NCI-H1436 treated with DMSO at 0.1 percent for 48 hours (cell line): ENCODE measurements at places on chromosomes 11 and 22.

DNA sequence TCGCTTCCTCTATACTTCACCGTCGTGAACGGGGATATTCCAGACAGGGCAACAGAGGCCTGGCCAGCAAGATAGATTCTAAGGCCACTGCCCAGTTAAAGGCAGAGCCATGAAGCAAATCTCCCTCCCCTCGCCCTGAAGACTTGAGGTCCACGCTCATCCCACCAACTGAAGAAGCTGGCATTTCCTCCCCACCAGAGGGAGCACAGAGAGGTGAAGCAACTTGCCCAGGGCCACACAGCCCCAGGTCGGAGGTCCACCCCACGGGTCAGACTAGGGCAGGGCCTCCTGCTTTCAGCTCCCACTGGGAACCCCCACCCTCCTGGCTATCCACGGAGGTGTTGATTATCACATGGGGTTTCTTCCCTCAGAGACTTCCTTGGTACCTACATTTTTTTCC, 27.4 kb downstream of the MN1 start:
- no peak for DNase-seq

GRCh38 chr22:28958611-28959010, 75.2 kb downstream of the ZNRF3 start:
- no peak for DNase-seq

- no peak for DNase-seq
Observed at GRCh38 chr22:44608597-44609399, 93.2 kb upstream of the PRR5 start.

DNA sequence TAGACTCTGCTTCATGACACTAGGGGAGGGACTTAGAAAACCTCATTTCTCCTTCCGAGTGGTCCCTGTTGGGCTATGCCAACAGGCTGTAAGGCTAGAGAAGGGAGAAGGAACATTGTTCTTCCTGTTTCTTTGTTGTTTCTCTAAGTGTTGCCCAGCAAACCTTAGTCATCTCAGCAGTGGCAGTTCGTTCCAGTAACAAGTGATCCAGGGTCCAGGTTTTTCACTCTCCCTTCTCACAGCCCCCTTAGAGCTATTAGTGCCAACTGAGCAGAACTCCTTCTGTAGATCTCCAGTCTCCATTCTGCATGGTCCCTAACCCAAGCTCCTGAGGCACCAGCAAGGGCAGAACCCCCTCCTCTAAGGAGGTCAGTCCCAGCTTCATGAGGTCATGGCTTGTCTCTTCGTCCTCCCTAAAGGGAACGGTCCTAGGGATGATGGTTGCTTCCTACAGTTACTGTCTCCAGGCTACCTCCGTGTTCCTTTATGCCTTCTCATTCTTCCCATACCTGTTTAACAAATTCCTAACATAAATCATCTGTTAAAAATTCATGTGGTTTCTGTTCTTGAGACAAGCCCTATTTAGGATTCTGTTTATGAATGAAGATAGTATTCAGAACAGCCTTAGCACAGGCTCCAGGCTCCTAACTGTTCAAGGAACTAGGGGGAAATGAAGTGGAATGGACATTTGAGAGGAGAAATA, 168.6 kb upstream of the UBASH3B start:
- DNase-seq = no peak

DNA sequence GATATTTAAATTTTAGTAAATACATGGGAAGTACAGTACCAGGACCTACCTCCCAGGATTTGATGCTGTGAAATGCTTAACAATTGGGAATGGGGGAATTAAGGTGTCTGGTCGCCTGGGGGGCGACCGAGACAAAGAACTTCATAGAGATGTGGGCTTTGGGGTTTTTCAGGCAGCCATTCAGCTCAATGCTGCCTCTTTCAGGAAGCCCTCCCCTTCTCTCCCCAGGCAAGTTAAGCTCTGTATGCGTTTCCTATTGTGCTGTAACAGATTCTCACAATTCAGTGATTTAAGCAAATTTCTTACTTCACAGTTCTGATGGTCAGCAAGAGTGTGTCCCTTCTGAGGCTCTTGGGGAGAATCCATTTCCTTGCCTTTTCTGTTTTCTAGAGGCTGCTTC, 53.8 kb downstream of the KIAA1671 start:
- DNase-seq = no peak

- no peak for DNase-seq
Observed at GRCh38 chr22:38032681-38033521, 24.3 kb upstream of the PICK1 start.

DNA sequence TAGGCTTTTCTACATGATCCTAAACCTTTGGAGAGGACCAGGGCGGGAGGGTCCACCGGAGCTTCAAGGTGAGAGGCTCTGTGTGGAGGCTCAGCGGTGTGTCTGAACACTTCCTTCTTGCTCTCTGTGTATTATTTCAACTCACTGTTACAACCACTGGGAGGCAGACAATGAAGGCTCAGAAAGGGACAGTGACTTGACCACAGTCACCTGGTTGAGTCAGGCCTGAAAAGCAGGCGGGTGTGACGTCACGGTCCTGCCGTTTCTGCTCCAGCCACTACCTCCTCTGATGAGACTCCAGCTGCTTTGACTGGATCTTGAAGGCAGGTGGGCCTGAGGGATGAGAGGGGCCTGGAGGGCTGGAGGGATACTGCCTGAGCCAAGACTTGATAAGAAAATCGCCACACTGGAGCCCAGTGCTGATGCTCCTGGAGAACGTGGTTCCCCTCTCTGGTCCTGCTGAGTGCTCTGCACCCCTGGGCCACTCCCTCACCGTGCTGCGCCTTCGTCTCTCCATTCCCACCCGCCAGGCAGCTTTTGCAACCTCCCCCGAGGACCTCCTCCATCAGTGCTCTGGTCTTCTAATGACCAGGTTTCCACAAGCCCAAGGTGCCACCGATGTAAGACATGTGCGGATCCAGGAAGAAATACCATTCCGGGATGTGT, 27.9 kb downstream of the KCNC1 start:
- no peak for DNase-seq

- DNase-seq = no peak
Observed at GRCh38 chr11:3683039-3683438, 11.9 kb upstream of the CHRNA10 start.

DNA sequence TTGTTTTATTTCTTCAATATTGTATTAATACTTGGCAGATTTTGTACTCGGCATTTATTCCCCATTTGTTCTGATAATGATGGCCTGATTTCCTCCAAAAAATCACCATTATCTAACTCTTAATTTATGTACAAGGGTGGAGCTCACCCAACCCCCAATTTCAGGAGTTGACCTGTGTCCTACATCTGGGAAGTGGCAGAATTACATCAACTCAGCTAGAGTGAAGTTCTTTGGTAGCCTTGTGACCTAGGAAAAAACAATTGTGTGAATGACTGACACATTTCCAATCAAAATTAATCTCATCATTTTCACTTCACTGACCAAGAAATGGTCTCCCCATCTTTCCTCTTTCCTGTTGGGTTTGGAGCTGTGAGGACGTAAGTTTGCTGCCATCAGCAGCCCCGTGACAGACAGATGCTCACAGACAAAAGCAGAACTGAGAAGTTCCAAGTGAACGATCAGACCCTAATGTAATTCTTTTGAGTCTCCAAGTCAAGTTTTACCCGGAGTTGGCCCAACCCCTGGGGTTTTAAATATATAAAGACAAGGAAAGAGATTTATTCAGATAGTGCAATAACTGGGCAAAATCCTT, 16.6 kb upstream of the MS4A6E start:
- DNase-seq = no peak

GRCh38 chr11:1263010-1263409, 40.1 kb downstream of the MUC5B start:
- no peak for DNase-seq

DNA sequence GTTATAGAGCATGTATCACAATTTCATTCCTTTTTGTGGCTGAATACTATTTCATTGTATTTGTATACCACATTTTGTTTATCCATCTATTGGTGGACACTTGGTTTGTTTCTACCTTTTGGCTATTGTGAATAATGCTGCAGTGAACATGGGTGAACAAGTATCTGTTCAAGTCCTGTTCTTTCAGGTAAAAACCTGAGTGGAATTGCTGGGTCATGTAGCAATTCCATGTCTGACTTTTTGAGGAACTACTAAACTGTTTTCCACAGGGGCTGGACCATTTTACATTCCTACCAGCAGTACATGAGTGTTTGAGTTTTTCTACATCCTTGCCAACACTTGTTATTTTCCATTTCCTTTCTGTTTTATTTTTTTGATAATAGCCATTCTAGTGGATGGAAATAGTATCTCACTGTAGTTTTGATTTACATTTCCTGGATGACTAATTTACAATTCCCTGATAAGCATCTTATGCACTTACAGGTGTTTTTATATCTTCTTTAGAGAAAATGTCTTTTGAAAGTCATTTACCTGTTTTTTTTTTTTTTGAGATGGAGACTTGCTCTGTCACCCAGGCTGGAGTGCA, 12.2 kb downstream of the CABIN1 start:
- DNase-seq = no peak

DNA sequence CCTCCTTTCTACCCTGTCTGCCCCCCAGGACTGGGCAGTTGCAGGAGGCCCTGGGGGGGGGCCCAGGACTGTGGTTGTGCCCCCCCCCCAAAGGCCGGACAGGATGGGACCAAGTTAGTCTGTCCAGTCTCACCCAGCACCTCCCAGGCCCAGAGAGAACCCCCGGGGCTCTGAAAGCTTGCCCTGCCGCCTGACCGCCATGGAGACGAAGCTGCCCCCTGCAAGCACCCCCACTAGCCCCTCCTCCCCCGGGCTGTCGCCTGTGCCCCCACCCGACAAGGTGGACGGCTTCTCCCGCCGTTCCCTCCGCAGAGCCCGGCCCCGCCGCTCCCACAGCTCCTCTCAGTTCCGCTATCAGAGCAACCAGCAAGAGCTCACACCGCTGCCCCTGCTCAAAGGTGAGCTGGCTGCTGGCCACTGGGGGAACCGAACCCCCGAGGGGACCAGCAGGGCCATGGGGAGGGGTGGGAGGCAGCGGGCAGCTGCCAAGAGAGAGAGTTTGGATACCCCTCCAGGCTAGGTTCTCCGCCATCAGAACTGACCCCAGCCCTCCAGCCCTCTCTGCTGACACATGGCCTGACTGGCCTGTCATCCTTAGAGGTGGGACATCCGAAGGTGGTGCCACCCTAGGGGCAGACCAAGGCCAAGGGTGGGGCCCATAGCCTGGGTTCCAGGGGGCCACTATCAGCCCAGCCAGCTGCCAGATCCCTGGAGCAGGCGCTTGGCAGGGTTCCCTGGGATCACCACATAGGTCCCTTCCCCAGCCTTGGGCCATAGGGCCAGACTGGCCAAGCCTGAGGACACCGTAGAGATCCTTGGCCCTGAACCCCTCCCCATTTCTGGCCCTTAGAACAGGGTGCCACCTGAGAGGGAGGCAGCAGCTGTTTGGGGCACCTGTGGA, 1.3 kb downstream of the PPP2R5B start:
- no peak for DNase-seq

DNA sequence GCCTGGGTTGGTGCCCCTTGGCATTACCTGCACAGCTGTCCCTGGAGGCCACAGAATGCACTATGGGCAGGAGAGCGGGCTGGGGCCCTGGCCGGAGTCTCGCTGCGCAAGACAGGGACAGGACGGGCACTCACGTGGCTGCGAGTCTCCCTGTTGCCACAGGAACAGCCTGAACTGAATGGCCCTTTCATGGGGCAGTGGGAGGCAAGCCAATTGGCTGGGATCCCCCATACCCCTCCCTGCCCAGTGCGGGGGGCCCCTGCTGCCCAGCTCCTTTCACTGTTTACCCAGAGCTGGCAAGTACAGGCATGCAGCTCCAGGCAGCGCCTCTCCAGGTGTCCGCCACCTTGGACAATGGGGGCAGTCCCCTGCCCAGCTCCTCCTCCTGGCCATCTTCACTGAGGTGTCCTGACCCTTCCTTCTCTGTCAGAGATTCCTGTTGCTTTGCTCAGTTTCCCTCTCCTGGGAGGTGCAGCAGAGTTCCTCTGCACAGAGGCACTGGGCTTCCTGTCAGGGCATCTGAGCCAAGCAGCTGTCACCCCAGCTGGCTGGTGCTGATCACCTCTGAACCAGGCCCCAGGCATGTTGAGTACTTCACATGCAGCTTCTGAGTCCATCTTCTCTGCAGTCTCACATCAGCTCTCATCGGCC, 5.2 kb downstream of the USP2 start:
- no peak for DNase-seq

DNA sequence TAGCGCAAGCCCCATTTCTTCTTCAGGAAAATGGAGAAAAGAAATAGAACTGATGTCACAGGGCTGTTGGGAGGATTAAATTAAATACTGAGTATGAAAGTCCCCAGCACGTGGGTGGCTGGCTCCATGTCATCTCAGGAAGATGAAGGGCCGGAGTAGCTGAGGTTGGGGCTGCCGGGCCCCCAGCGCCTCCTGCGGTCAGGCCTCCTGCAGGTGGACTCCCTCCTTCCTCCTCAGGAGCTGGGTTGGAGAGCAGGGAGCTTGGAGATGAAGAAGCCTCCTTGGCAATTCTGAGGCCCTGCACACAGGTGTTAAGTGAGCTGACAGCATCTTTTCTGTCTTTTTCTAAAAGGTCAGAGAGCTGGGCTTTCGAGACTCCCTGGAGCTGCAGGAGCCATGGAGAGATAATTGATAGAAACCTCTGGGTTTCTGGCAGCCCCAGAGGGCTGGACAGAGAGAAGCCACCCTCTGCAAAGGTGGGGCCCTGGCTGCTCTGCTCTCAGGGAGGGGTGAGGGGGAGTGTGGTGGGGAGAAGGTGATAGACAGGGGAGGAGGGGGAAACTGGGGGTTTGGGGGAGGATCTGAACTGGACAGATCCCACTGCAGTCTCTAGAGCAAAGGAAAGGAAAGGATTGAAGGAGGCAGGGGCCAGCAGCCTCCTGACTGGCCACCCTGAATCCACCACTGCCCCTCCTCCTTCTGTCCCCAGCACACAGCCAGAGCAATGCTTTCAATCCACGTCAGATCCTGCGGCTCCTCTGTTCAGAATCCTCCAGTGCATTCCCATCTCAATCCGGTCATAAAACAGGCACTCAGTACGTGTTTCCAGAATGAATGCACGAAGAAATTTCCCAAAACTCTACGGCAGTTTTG, 210.8 kb downstream of the CEP164 start:
- no peak for DNase-seq

- DNase-seq = no peak
Observed at GRCh38 chr11:34685864-34686263, 65.0 kb downstream of the EHF start.

- DNase-seq = no peak
Observed at GRCh38 chr11:26780376-26781085, 58.7 kb upstream of the SLC5A12 start.
